ENCODE measurements at places on chromosomes 3 and 15.

- DNase-seq: no peak
These were observed 25.7 kb downstream of the LIPC start for GRCh38 chr15:58457466-58457965.

- DNase-seq: peak; percentile 69
These were observed 64.2 kb upstream of the MYZAP start for GRCh38 chr15:57527382-57528091.

DNA sequence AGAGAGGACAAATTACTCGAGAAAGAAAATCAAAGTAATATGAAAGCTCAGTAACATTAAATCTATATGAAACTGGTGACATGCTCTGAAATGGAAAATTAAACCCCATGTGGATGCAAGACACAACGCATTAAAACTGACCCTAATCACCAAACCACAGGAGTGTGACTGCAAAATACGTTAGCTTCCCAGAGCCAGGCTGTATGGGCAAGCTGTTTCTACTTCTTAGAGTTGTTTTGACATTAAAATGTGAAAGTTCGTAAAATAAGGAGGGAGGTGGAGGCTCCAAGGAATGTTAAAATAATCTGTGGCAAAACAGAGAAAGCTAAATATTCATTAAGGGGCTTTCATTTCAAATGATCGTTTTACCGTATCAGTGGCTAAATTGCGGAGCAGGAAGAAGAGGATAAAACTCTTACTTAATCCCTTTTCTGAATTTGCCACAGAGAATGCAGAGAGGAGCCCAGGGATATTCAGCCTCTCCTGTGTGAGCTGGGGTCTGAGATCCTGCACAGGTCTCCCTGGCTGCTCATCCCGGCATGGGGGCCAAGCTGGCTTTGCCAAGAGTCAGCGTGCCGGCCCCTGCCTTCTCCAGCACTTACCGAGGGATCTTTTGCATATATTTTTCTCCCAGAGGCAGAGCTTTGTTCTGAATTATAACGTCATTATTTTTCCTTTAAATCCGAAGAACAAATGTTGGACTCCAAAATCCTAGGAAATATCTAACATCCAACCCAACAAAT lies 239.8 kb upstream of the THBS1 start:
- DNase-seq: no peak

GRCh38 chr15:67578020-67578600 lies 35.6 kb downstream of the MAP2K5 start:
- DNase-seq: no peak

DNA sequence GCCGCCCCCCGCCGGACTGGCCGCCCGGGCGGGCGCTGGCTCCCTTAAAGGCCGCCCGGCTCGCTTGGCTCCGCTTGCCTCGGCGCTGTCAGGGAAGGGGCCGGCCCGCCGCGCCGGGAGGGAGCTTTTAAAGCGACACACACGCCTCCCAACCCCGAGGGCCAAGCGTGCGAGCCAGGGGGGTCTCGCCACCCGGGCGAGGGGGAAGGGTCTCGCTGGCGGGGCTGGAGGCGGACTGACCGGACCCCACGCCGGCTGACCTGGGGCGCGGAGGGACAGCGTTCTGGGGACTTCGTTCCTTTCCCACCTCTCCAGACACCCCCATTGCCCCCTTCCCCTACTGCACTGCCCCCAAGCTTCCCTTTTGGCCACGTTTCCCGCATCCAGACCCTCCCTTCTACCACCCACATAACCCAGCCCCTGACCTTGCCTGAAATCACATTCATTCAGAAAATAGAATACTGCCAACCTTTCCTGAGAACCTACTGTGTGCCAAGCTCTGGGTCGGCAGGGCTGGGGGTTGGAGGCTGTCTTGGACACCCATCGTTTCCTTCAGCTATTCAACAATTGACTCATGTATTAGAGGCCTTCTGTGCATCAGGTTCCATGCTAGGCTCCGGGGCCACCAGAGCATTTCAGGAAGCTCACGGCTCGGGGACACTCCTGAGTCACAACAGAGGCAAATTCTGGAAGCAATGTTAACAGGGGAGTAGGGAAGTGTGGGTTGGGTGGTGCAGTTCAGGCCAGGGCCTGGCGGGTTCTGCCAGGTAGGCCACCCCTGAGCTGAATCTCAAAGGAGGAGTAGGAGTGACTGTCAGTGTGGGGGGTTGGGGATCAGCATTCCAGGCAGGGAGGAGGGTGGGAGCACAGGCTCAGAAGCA lies at the start of gene INSYN1:
INSYN1 (minus strand) TSS at position 102 of the 881 bp plus-strand sequence. CDS start 2,221 bp downstream, outside the sequence.
- no peak for DNase-seq

DNA sequence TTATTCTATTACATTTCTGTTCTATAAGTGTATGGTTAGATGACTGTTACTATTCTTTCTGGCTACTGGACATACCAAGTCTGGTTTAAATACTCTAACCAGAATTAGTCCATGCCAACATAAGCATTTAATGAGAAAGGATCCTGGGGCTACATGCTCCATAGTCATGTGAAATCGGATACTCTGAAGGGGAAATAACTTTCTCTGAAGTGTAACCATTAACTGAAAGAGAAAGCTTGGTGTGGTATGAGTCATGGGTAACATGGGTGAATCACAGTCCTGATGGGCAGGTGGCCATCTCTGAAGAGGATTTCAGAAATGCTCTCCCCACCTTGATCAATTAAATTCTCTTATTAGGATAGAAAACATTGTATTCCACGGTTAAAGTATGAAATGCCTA lies 69.4 kb downstream of the FHIT start:
- DNase-seq: no peak

DNA sequence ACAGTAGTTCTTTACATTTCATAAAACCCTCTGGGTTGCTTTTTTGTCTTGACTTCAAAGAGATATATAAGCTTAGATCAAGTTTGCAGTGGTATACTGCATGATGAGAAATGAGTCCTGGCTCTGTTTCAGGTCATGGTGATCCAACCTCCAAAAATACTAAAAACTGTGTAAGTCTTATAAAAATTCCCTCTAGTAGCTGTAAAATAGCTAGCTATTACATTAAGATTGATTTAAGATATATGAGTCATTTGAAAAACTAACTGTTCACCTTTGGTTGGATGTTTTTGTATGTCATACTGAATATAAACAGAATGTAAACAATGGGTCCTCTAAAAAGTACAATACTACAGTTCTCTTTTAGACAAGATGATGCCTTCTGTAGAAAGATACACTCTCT lies 879.2 kb downstream of the ROBO1 start:
- no peak for DNase-seq

DNA sequence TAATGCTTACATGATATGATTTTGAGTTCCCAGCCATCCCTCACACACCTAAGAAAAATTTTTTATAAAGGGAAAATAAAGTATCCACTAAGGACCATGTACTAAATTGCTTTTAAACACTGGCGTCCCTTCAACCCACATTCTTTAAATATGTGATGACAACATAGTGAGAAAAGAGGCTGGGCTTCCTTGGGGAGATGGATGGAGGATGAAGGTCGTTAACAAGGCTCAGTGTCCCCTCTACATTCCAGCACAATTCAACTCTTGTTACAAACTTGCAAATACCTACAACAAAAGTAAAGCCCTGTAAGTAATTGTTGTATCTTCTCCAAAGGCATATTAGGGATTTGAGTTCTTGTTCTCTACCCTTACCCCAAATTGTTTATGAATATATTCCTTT lies 87.2 kb upstream of the SLC4A7 start:
- no peak for DNase-seq

DNA sequence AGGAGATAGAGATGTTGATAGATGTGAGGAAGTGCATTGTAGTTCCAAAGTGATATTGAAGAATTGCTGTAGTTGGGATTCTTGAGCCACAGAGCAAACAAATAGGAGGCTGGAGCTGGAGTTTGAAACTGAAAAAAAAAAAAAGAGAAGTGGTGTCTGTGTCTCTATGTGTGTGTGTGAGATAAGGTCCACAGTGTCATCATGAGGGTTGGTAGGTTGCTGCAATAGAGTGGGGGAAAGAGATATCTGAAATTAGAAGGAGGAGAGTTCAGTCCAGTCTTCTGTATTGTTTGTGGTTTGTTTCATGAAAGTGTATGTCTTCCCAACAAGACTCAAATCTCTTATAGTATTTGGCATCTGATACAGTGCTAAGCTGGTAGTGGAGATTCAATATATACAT lies 37.3 kb upstream of the CACNA1D start:
- no peak for DNase-seq

DNA sequence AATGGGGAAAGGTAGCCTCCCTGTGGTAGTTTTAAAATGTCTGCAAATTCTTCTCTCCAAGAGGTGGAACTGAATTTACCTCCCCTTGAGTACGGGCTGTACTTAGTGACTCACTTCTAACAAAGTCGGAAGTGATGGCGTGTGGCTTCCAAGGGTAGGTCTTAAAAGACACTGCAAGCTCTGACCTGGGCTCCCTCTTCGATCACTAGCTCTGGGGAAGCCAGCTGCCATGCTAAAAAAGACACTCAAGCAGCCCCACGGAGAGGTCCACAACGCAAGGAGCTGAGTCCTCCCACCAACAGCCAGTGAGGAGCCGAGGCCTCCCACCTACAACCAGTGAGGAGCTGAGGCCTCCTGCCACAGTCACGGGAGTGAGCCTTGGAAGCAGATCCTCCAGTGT lies 122.0 kb upstream of the HACD2 start:
- DNase-seq: no peak

DNA sequence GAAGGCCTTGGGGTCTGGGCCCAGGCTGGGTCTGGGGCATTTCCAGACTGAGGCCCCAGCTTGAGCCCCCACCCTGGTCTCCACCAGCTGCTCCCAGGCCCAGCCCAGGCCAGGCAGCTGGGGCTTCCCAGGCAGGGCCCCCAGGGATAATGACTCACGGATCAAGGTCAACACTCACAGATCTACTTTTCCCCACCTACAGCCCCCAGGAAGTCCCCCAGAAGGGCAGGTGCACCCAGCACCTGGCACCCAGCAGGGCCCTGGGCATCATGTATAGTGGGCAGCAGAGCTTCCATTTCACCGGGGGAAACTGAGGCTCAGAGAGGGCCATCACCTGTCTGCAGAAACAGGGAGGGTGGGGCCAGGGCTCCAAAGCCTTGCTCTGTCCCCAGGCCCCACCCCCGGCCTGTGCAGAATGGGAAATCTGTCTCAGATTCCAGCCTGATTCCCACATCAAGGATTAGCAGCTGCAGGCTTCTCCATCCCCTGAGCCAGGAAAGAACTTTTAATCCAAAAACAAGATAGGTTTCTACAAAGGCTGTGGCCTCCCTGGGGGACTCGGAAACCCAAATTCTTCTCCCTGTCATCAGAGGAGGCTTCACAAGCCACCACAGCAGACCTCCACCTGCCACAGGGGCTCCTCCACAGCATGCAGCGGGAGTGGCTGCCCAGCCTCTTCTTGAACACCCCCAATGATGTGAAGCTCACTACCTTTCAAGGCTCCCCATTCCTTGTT lies 49.8 kb downstream of the IQSEC1 start:
- DNase-seq: no peak

DNA sequence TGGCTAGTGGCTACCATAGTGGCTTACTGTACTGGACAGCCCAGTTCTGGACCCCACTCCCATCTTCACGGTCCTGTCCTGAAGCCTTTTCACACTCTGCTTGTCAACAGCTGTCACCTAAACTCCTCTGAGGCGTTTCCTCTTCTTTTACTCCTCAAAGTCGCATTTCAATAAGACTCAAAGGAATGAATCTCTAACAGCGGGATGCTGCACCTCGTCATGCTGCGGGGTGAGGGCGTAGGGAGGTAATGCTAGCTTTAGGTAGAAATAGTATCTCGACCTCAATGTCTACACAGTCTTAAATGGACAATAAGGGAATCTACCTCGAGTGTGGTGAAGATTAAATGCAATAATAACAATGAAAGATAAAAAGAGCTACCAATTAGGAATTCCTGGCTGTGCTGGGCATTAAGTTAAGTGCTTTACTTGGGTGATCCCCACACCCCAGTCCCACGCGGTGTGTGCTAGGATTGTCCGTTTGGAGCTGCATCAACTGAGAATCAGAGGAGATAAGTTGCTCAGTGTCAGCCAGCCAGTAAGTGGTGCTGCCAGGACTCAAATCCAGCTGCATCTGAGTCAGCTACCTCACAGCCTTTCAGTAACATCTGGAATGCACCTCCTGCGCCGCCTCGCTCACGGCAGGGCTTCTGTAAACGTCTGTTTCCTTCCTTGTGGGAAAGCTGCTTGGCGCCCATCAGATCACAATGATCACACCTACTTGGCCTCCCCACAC lies 14.0 kb downstream of the PLA2G4D start:
- DNase-seq: no peak

- no peak for DNase-seq
These were observed 8.2 kb downstream of the ARPIN start for GRCh38 chr15:89904519-89904918.

DNA sequence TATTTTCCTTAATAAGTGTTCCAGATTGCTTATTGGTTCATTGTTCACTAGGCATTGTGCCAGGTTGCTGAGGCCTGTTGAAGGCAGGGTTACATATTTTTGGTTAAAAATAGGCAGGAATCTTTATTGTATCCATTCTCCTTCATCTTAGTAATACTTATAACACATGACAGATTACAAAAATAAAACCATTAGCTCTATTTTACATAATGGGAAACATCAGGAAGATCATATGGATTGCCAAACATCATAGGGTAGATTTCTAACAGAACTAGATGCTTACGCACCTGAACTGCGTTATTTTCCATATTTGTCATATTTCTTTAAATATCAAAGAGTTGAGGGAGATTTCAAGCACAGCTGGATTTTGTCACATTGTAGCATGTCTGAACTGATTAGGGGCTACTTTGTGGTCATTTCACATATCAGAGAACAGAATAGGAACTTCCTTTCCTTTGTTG lies 462.9 kb upstream of the SGO1 start:
- DNase-seq: no peak

- DNase-seq: no peak
These were observed 297.6 kb downstream of the VPS13C start for GRCh38 chr15:61762676-61763075.

DNA sequence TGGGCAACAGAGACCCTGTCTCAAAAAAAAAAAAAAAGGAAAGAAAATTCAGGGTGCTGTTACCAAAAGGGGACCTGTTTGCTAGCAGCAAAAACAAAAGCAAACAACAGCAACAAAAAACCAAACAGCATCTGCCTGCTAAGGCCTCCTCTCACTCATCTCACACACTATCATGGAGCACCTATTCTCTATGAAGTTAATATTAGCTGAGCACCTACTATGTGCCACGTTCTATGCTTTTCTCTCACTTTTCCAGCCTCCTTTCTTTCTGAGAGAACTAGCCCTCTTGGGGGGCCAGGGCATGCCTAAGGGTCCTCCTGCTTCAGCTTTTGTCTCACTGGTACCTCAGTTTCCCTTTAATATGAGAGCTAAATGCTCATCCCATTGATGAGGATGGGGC lies 468 bp upstream of the GPR62 start:
- no peak for DNase-seq

- DNase-seq: no peak
These were observed 96.9 kb downstream of the RYK start for GRCh38 chr3:134153761-134154160.

GRCh38 chr15:56640127-56640526 lies 93.2 kb downstream of the ZNF280D start:
- DNase-seq: no peak

GRCh38 chr15:38207621-38208020 lies 45.0 kb upstream of the SPRED1 start:
- no peak for DNase-seq
